ENCODE measurements at places on chromosomes 1 and 21.

GRCh38 chr1:202658769-202659168 is 51.5 kb downstream of the SYT2 start:
- DNase-seq: no peak

DNA sequence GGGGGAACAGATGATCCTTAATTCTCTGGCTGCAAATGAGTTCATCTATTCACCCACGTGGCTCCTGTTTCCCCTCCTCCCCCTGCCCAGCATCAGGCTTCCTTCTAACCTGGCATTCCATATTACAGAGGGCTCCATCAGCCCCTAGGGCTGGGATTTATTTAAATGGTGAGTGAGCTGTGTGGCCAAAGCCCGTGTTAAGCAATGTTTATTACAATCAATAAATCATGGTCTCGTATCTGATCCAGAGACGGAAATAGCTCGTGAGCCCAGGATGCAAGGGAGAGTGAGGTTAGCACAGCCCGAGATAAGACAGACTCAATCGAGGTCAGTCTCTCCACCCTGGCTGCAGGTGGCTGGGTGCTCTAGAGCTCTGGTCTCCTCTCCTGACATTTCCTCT is 43.1 kb upstream of the IGSF21 start:
- no peak for DNase-seq

DNA sequence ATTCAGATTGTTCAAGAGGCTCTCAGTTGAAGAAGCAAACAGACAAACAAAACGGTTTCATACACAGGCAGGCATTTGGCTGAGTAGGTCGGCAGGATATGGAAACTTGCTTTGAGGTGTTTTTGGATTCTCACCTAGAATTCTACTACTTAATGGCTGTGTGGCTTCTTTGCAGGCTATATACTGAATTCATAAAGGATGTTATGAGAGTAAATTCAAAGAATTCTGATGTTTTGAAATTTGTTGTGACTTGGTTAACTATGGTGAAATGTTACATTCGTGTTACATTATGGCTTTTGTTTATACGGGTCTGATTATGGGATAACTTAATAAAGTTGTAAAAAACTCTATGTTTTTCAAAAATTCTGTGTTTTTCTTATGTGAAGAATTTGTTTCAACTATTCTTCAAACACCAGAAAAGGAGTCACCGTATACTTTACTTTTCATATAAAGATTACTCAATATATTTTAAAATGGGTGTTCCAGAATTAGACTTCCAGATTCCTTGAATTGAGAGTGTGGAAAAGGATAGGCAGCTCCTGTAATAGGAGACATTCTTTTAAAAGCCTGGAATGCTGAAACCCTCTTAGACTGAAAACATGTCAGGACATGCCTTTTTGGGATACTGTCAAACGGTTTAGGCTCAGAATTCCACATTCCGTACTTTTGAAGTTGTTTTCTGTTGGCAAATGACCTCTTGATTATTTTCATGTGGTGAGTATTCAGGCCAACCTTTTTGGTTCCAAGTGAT is 8.2 kb upstream of the IRF2BP2 start:
- DNase-seq: no peak

- DNase-seq: no peak
Observed at GRCh38 chr1:186761358-186761757, 67.4 kb upstream of the PLA2G4A start.

GRCh38 chr1:151918819-151919610 is 9.7 kb upstream of the THEM4 start:
- DNase-seq: no peak
